H1 (cell line): ENCODE measurements at places on chromosomes 2 and 18.
A peak's percentile ranks its signal among the peaks of the same experiment; 100 is the strongest.

GRCh38 chr2:105327690-105328089 lies 1.8 kb downstream of the TGFBRAP1 start:
- no peaks in the 10 kb centered on the region for H3K36me3 ChIP-seq
- H3K4me3 ChIP-seq, result no peak overlapping the region
- H3K4me1 ChIP-seq, result peaks cover 12% of the 10 kb centered on the region; the same call in 1 of the 2 replicates
- no peak overlapping the region for H3K27ac ChIP-seq

- no peak overlapping the region for H3K27ac ChIP-seq
- DNase-seq, result no peak
- H3K4me1 ChIP-seq, result no peaks in the 10 kb centered on the region
- no peak overlapping the region for H3K4me3 ChIP-seq
- no peaks in the 10 kb centered on the region for H3K36me3 ChIP-seq
Measured at GRCh38 chr2:101951296-101951695, 40.5 kb upstream of the IL1R2 start.

GRCh38 chr2:18159896-18160295 lies 281.4 kb downstream of the KCNS3 start:
- no peaks in the 10 kb centered on the region for H3K36me3 ChIP-seq
- no peak overlapping the region for H3K27ac ChIP-seq
- H3K4me1 ChIP-seq, result no peaks in the 10 kb centered on the region

GRCh38 chr2:47438783-47439182 lies 35.8 kb downstream of the MSH2 start:
- no peaks in the 10 kb centered on the region for H3K27me3 ChIP-seq
- no peak for DNase-seq
- H3K4me1 ChIP-seq, result no peaks in the 10 kb centered on the region
- no peak overlapping the region for H3K4me3 ChIP-seq
- H3K27ac ChIP-seq, result no peak overlapping the region
- H3K36me3 ChIP-seq, result peaks cover 10% of the 10 kb centered on the region

- no peak overlapping the region for H3K4me3 ChIP-seq
- no peak for DNase-seq
- H3K4me1 ChIP-seq, result peaks cover 3% of the 10 kb centered on the region; the same call in 1 of the 2 replicates
- H3K27ac ChIP-seq, result no peak overlapping the region
Measured at GRCh38 chr2:105640246-105640645, 104.5 kb upstream of the NCK2 start.

DNA sequence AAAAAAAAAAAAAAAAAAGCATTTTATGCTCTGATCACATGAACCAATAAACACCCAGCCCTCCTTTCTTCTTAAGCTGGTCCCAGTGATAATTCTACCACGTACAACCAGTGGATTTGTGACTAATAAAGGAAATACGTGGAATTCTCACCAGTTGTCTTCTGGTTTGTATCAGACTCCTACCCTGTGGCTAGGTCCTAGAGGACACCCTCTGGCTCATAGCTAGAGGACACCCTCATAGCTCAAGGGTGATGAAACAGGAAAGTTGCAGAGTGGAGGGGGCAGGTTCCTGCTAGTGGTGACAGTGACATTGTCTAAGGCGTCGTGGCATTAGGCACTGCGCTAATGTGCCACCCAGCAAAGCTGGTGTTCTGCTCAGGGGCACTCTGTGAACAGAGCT lies 167.8 kb downstream of the BCL11A start:
- H3K4me1 ChIP-seq, result peaks cover 11% of the 10 kb centered on the region
- no peak overlapping the region for H3K4me3 ChIP-seq
- H3K36me3 ChIP-seq, result no peaks in the 10 kb centered on the region
- H3K27me3 ChIP-seq, result no peaks in the 10 kb centered on the region; the same call in 1 of the 2 replicates
- DNase-seq, result no peak

DNA sequence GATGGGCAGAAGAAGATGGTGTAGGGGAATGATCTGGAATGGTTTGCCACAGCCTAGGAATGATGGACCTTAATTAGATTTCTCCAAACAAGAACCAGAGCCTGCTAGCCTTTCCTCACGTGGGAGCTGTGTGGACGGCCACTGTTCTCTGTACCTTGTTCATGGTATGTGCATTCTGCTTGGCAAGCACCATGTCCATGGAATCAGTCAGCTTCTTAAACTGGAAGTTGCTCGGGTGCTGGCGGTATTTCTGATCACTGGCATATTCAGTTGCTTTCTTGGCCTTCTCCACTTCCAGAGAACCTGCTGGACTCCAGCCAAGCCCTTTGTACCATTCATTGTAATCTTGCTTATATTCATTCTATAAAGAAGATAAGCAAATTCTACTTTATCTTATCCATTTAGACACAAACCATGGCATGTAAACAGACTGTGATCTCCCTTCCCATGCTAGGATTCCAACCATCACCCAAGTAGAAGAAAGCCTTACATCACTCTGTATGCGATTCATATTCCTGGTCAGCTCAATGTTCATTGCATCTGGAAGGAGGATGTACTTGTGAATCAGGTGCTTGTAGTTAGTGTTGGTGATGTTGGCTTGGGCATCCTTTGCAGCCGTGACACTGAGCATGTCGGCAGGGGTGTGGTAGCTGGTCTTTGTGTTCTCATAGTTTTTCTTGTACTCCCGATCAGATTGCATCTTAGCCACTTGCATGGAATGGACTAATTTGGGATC lies 78.4 kb downstream of the NEB start:
- no peaks in the 10 kb centered on the region for H3K4me1 ChIP-seq
- H3K27ac ChIP-seq, result no peak overlapping the region
- DNase-seq, result no peak
- no peaks in the 10 kb centered on the region for H3K36me3 ChIP-seq

GRCh38 chr2:14881651-14882327 lies 249.3 kb downstream of the LRATD1 start:
- no peak overlapping the region for H3K27ac ChIP-seq
- H3K36me3 ChIP-seq, result no peaks in the 10 kb centered on the region
- H3K4me3 ChIP-seq, result no peak overlapping the region

GRCh38 chr2:145724311-145724898 lies 1204.5 kb upstream of the ZEB2 start:
- H3K27ac ChIP-seq, result no peak overlapping the region
- H3K36me3 ChIP-seq, result no peaks in the 10 kb centered on the region
- H3K27me3 ChIP-seq, result peaks cover 1% of the 10 kb centered on the region

DNA sequence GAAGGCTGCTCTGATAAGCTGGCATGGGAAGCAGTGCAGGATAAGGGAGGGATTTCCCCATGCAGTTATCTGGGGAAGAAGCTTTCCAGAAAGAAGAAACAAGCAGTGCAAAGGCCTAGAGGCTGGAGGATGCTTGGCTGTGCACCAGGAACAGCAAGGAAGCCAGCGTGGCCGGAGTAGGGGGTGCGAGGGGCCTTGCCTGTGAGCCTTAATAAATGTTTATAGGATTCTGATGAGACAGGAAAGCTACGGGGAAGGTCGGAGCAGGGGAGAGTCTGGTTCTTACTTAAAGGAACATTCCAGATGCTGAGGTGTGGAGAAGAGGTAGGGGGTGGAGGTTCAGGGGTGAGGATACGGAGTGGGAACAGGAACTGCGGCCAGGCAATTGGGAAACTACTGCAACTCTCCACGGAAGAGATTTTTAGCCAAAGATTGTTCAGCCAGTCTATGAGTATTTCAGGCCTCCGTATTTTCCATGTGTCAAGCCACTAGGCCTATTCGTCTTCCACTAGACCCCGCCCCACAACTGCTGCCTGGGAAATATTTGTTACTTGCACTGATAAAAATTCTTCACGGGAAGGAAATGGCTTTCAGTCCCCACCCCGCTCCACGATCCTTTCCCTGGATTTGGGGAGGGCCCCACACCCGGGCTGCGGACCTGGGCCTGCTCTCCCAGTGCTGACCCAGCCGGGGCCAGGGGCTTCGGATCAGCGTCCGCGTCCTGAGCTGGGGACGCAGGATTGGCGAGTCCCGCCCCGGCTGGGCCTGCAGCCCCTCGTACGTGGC lies 516 bp downstream of the EIF2AK2 start:
- peaks cover 11% of the 10 kb centered on the region for H3K4me1 ChIP-seq
- peak overlapping the region; percentile 61 for H3K4me3 ChIP-seq
- H3K36me3 ChIP-seq, result no peaks in the 10 kb centered on the region; the same call in 1 of the 2 replicates
- H3K27me3 ChIP-seq, result no peaks in the 10 kb centered on the region
- DNase-seq, result peak; percentile 78

DNA sequence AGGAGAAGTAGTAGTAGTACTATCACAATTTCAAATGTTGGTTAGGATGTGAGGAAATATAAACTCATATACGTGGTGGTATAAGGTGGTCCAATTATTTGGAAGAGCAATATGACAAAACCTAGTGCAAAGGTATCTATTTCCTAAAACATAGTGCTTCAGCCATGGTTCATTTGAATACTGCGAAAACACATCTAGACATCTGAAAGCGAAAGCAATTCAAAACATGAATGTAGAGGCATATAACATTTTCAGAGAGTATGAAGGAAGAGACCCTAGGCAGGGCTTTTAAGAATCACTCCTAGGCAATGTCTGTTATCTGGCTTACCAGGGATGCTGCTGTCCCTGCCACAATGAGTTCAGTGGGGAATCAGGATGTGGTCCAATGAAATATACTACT lies 1085.8 kb downstream of the TDRD15 start:
- no peaks in the 10 kb centered on the region for H3K27me3 ChIP-seq
- no peaks in the 10 kb centered on the region for H3K36me3 ChIP-seq
- H3K27ac ChIP-seq, result no peak overlapping the region
- no peaks in the 10 kb centered on the region for H3K4me1 ChIP-seq
- no peak overlapping the region for H3K4me3 ChIP-seq
